ENCODE measurements at places on chromosomes 6 and 20.

GRCh38 chr6:94130478-94130877, 711.1 kb upstream of the EPHA7 start:
- no peaks in the 10 kb centered on the region for H3K36me3 ChIP-seq
- no peak for DNase-seq
- H3K27ac ChIP-seq, result no peak overlapping the region
- no peak overlapping the region for H3K4me3 ChIP-seq

- peaks cover 3% of the 10 kb centered on the region for H3K4me1 ChIP-seq
- no peaks in the 10 kb centered on the region for H3K27me3 ChIP-seq
- H3K27ac ChIP-seq, result no peak overlapping the region
- H3K4me3 ChIP-seq, result no peak overlapping the region
These were observed 288.4 kb downstream of the CLIC5 start for GRCh38 chr6:45727228-45727627.

- no peaks in the 10 kb centered on the region for H3K36me3 ChIP-seq
- no peak for DNase-seq
- H3K27me3 ChIP-seq, result no peaks in the 10 kb centered on the region
- H3K4me3 ChIP-seq, result no peak overlapping the region
- no peak overlapping the region for H3K27ac ChIP-seq
These were observed 178.4 kb downstream of the COL9A1 start for GRCh38 chr6:70124443-70124842.

DNA sequence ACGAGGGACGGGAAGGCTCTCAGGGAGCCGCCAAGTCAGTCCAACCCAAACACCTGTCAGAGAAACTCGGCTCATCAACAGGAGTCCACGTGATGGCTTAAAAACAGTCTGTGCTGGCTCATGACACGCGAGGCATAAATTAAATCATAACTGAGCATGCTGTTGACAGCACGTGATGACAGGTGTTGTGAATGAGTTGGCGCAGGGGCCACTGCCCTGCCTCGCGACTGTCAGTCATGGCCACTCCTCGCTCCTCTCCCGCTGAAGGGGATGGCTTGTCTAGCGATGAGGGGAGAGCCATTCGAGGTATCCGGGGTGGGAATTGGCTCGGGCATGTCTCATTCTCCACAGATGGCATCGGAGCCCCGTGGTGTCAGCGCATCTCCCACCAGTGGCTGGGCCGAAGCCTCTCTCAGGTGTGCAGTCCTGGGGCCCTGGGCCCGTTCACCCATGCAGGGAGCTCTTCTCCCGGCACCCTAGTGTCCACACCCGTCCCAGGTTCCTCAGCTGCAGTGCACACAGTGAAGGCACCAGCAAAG, 313.3 kb downstream of the BMP7 start:
- H3K4me1 ChIP-seq, result no peaks in the 10 kb centered on the region
- H3K4me3 ChIP-seq, result no peak overlapping the region
- H3K27ac ChIP-seq, result no peak overlapping the region

DNA sequence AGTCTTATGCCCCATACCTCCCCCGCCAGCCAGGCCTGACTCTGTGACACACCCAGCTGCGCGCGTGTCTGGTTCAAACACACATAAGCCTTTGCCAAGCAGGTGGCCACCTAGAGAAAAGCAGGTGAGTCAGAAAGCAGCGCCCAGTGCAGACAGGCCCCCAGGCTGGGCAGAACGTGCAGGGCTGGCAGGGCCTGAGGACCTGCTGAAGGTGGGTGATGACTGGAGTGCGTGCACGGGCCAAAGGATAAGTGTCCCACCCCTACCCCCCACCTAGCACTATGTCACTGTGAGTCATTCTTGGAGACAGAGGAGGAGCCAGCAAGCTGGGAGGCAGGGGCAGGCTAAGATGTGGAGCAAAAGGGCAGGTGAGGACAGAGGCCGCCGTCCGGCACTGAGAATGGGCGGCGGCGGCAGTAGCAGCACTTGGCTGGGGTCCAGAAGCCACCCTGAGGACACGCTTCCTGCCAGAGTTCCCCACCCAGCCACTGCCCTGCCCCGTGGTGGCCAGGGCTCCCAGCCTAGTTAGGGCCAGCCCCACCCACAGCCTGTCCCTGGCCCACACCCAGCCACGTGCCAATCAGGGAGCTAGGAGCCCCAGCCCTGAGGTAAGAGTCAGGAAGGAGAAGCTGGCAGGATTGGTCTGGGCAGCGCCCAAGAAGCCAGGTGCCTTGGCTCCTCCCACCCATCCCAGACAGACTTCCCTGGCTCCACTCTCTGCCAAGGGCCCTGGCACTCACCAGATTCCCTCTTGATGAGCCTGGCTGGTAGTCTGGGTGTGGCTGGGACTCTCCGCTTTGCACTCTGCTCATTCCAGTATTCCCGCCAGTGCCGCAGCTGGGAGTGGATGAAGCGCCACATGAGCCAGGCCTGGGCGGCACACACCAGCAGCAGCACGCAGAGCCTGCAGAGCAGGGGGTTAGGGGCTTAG, 72.7 kb downstream of the TRAM2 start:
- H3K4me3 ChIP-seq, result no peak overlapping the region
- H3K4me1 ChIP-seq, result peaks cover 40% of the 10 kb centered on the region
- H3K36me3 ChIP-seq, result peaks cover 54% of the 10 kb centered on the region
- H3K27ac ChIP-seq, result peak overlapping the region; percentile 85

DNA sequence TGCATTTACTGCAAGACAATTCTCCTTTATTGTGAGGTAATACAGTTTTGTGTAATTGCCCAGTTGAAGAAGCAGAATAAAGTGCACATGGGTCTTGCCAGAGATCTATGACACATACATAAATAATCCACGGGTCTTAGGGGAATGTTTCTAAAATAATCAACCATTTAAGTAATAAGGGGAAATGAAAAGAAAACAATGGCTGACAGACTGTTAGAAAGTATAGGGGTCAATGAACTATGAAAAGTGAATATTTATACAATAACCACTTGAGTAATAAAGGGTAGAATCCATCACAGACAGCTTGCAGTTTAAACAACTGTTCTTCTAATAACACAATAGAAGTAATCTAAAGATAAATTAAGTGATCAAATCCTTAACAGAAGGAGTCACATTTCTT, 477.2 kb downstream of the EYS start:
- H3K27ac ChIP-seq, result no peak overlapping the region
- H3K4me3 ChIP-seq, result no peak overlapping the region
- DNase-seq, result peak; percentile 16
- no peaks in the 10 kb centered on the region for H3K36me3 ChIP-seq
- no peaks in the 10 kb centered on the region for H3K27me3 ChIP-seq

GRCh38 chr20:57317789-57318371, 11.7 kb upstream of the SPO11 start:
- no peaks in the 10 kb centered on the region for H3K4me1 ChIP-seq
- no peak overlapping the region for H3K27ac ChIP-seq
- H3K4me3 ChIP-seq, result no peak overlapping the region
- no peaks in the 10 kb centered on the region for H3K36me3 ChIP-seq
- peaks cover 11% of the 10 kb centered on the region for H3K27me3 ChIP-seq

DNA sequence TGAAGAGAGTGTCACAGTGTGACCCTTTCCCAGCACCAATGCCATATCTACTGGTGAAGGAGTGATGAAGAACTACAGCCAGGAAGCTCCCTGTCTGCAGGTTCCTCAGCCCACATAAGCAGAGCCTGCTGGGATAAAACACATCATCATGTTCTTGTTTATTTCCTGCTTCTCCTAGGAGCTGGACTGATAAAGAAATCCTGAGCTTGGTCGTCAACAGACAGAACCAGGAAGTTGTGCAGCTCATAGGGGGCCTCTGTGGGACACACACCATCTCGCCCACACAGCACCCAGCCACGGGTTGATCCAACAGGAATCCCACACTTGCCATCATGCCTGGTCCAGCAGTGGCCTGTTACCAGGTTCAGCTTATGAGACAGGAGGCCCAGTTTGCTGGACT, 2.8 kb upstream of the CSTL1 start:
- no peak overlapping the region for H3K4me3 ChIP-seq
- no peak for DNase-seq
- H3K36me3 ChIP-seq, result no peaks in the 10 kb centered on the region
- no peaks in the 10 kb centered on the region for H3K4me1 ChIP-seq
- peaks cover 3% of the 10 kb centered on the region for H3K27me3 ChIP-seq

DNA sequence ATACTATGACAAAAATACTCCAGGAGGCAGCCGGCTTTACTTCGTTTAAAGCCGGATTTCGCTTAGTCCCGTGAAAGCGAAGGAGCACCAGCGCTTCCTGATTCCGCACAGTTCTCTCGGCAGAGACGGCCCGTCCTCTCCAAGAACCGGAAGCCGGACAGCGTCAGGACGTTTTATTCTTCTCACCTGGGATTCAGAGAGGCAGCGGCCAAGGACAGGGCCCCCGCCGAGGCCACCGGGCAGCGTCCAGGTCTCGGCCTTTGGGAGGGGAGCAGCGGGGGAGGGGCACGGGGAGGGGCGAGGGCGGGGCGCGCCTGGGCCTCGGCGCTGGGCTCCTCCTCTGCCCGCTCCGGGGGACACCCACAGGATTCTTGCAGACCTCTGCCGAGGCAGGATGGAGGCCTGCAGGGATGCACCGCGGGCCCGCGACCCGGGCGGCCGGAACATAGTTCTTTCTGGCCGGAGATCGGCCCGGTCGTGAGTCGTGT, 2.8 kb upstream of the DIDO1 start:
- no peak overlapping the region for H3K27ac ChIP-seq
- H3K27me3 ChIP-seq, result no peaks in the 10 kb centered on the region
- DNase-seq, result no peak

DNA sequence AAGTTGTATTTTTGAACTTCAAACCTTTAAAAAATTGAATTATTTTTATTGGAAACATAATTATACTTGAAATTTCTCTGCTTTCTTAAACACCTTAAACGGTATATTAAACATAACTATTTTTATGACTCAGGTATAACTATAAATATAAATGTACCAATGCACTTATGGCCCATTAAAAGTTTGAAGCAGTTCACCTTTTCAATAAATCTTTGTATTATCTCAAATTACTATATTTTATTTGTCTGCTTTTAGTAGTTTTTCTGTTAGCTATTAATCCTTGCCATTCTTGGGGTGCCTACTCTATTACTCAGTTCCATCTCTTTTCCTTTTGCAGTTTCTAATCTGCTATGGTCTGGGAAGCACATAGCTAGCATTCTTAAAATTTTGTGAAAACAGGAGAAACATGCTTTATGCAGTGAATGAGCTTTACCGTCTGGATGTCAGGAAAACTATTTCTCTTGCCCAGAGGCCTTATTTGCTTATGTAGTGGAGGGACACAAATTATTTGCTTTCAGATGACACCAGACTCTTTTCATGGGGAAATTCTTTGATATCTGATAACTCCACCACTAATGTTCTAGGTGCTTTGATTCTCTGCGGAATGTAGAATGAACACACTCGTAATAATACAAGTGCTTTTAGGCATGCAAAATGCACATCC, 378.9 kb upstream of the CITED2 start:
- no peaks in the 10 kb centered on the region for H3K27me3 ChIP-seq
- peaks cover 23% of the 10 kb centered on the region for H3K4me1 ChIP-seq
- DNase-seq, result peak; percentile 91
- no peak overlapping the region for H3K4me3 ChIP-seq
- H3K27ac ChIP-seq, result peak overlapping the region; percentile 37

DNA sequence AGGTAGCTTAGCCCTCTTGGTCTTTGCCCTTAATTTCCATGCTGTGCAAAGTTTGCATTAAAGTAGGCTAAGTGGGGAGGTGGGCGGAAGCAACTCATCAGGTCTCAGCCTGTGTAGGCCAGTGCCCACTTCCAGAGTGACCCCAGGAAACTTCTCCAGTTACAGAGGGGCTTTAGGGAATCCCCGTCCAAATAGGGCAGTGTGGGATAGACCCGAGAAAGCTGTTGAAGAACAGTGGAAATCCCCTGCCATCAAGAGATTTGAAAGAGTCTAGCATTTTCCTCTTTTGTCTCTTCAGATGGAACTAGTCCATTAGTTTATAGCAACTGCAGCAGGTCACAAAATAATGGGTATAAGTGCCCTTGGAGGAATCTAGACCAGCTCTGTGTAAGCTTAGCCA, 20.2 kb downstream of the SF3B5 start:
- H3K36me3 ChIP-seq, result no peaks in the 10 kb centered on the region
- H3K4me1 ChIP-seq, result no peaks in the 10 kb centered on the region
- DNase-seq, result no peak
- peaks cover 11% of the 10 kb centered on the region for H3K27me3 ChIP-seq
- no peak overlapping the region for H3K4me3 ChIP-seq

DNA sequence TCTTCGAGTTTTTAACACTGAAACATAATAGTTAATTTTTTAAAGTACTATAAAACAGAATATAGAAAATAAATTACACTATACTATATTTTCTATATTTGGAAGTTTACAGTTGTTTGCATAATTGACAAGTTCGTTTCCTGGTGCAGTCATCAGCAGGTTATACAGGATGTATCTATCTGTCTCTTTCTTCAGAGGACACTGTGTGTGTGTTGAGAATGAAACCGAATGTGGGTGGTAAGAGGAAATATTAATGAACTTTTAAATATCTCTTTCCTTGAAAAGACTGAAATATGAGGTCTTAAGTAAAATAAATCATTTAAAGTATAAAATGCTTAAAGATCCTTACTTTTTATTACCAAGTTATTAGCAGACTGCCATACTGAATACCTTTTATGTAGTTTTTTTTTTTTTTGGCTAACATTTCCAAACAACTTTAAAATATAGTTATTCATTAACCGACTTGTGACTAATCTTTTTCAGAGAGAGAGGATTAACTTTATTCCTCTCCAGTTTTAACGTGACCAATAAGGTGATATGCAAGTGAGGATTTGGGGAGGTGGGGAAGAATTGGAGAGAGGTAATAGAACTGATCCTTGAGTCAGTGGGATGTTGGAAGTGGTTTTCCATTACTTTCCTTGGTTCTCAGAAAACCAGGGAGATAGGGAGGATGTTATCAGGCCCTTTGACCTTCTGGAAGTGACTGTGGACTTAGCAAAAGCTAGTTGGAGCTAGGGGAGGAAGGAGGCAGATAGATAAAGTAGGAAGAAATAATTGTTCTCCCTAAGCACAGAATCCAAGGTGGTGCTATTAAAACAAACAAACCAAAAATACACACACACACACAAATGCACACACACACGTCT, 380.0 kb upstream of the FLRT3 start:
- no peak for DNase-seq
- no peaks in the 10 kb centered on the region for H3K27me3 ChIP-seq
- no peak overlapping the region for H3K4me3 ChIP-seq
- no peak overlapping the region for H3K27ac ChIP-seq

DNA sequence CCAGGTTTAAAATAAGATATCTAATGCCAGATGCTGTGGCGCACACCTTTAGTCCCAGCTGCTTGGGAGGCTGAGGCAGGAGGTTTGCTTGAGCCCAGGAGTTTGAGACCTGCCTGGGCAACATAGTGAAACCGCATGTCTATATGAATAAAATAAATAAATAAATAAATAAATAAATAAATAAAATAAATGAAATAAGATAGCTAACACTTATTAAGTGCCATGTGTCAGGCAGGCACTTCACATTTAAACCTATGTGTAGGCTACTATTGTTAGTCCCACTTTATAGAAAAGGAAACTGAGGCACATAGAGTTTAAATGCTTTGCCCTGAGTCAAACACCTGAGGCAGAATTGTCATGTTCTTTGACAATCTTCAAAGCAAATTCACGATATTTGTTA, 32.9 kb upstream of the RREB1 start:
- no peak overlapping the region for H3K27ac ChIP-seq
- DNase-seq, result no peak
- H3K36me3 ChIP-seq, result no peaks in the 10 kb centered on the region
- no peak overlapping the region for H3K4me3 ChIP-seq
- no peaks in the 10 kb centered on the region for H3K27me3 ChIP-seq
